Stimulated activated CD8-positive, alpha-beta memory T cell treated with anti-CD3 and anti-CD28 coated beads, Interleukin-4, amount 100 ng/mL, for 1 hour (primary cell): ENCODE measurements at places on chromosomes 2 and 18.

- DNase-seq = no peak
Measured at GRCh38 chr2:187548656-187549055, 5.6 kb downstream of the TFPI start.

GRCh38 chr2:191679818-191680600 lies 2.1 kb downstream of the NABP1 start:
- DNase-seq = no peak

- no peak for DNase-seq
Measured at GRCh38 chr2:67922080-67922785, 140.6 kb downstream of the C1D start.

DNA sequence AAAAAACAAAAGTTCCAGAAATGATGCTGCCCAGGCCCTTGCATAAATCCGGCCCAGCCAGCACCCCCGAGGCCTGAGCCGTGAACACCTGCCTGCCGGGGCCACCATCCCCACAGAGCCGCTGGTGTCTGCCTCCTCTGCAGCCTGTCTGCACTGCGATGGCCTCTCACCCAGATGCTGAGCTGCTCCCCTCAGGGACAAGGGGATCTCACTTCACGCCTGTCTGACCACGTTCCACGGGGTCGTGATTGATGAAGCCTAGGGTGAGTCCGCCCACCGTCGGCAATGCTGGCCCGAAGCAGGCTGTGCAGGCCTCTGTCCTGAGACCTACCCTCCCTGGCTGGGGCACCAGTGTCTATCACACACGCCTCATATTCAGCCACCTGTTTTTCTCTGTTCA lies 444.2 kb downstream of the EIPR1 start:
- DNase-seq = no peak

DNA sequence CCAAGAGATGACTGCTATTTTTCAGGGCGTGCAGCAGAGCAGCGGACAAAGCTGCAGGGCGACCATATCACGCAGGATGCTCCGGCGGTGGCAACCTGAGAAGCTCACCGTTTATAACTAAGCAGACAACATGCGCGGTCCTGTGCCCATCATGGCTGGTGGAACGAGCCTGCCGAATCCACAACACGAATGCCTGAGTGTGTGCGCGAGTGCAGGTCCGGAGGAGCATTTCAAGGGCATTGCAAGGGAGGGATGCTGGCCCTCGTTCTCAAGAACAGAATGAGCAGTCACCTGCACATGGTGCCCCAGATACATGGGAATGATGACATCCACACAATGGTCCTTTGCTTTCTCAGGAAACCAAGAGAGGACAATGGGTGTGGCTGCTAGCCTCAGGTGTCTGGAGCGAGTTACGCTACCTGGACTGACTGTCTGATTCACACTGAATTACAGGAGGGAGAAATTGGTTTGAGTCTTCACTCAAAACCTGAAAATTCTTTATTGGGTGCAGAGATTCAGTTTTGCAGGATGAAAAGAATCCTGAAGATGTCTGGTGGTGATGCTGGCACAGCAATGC lies 39.8 kb downstream of the TBC1D8 start:
- DNase-seq = no peak

- DNase-seq = no peak
Measured at GRCh38 chr18:907115-907884, 2.6 kb downstream of the ADCYAP1 start.

GRCh38 chr2:95384854-95385569 lies 17.5 kb upstream of the FAHD2A start:
- DNase-seq = no peak

DNA sequence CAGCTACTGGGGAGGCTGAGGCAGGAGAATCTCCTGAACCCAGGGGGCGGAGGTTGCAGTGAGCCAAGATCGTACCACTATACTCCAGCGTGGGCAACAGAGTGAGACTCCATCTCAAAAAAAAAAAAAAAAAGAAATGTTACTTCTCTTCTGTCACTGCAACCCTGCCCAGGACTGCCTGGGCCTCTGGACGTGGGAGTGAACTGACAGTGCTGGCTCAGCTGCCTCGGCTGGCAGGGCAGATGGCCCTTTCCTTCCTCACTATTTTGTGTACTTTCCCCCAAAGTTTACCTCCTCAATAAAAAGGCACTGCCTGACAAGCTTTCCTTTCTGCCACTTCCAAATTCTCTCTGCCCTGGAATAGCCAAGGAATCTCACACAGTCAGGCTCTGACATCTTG lies 12.5 kb upstream of the GPR155 start:
- no peak for DNase-seq

DNA sequence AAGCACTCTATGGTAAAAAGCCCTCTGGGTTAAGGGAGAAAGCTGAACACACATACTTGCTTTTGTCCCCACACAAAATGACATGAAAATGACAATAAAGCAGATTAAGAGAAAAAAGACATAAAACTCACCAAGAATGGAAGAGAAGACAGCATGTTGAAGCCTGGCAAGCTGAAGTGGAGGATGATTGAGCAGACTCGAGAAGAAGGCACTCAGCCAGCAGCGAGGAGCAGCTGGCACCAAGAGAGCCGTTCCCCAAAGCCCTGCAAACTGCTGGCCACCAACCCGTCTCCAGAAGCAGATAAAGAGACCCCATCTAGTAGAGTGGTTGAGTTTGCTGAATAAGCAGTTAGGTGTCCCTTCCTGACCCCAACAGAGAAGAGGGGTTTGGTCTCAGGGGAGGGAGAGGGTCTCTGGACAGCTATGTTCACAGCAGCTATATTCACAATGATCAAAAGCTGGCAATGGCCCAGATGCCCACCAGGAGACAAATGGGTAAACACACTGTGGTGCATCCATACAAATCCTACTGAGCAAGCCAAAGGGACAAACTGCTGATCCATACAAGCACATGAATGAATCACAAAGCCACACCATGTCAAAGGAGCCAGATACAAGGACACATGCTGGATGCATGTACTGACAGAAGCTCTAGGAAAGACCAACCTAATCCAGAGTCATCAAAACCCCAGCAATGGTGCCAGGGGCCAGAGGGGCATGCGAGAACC lies 36.9 kb downstream of the FAM168B start:
- DNase-seq = no peak

- no peak for DNase-seq
Measured at GRCh38 chr2:143070704-143071103, 58.5 kb upstream of the ARHGAP15 start.

DNA sequence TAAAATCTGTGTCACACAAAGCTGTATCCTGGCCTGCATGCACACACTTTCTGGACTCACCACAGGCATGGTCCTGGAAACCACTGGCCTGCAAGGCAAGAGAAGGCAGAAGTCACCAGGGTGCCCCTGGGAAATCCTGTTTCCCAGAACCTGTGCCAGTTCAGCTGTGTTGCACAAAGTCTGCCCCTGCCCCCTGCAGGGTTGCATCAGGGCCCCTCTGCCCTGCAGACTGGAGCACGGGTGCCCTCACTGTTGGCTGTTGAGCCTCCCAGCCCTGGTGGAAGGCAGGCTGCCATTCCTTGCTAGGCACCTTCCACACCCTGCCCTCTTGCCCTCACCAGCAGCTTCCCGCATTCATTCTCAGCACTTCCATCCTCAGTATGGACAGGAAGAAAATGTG lies 18.0 kb upstream of the TUBB6 start:
- no peak for DNase-seq

- DNase-seq = no peak
Measured at GRCh38 chr2:216296856-216297255, 75.4 kb downstream of the MARCHF4 start.

- no peak for DNase-seq
Measured at GRCh38 chr18:58266291-58266690, 222.3 kb downstream of the NEDD4L start.

DNA sequence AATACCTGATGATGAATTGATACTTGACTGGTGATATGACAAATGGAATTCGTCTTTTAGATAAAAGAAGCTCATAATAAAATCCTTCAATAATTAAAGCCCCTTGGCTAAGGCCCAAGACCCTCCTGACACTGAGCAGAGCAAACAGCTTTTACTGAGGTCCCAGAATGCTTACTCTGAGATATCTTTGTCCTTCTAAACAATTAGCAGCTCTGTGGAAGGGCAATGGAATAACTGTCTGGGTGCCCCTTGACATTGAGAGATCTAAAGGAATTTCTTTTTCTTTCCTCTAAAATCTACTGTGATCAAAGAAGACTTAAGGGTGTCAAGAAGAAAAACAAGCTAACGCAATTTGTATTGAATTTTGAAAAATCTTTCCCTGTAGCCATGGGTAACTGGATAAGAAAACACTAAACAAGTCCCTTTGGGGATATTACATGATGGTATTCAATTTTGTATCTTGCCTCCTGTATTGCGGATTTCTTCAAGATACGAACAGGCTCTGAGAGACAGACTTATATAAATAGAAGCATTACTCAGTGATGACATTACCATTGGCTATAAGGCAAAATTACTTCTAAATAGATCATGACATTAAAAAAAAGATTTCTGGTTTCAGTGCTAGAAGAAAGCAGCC lies 128.8 kb downstream of the MREG start:
- DNase-seq = no peak

GRCh38 chr2:171669121-171669520 lies 18.1 kb upstream of the DYNC1I2 start:
- no peak for DNase-seq

DNA sequence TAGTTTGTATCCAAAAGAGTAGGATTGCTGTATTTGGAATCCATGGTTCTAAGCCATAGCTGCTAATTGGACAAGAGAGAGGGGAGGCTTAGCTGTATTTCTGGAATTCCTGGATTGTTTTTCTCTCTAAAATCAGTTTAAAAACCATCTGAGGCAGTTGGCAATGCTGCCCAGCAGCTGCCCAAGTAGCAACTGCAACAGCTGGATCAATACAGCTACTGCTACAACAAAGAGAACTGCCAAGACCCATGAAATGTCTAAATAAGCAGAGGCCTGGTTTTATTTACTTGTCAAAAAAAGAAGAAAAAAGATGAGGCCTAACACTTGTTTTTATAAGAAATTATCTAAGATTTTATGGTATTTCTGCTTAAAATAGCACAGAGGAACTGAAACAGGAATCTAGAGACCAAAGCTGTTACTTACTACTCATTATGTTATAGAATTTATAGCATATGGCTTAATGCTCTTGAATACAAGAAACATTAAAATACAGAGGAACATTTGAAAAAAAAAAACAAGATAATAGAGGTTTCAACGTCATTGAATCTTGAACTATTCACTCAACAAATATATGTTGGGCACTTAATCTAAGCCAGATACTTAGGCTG lies 39.1 kb downstream of the TMEFF2 start:
- no peak for DNase-seq

DNA sequence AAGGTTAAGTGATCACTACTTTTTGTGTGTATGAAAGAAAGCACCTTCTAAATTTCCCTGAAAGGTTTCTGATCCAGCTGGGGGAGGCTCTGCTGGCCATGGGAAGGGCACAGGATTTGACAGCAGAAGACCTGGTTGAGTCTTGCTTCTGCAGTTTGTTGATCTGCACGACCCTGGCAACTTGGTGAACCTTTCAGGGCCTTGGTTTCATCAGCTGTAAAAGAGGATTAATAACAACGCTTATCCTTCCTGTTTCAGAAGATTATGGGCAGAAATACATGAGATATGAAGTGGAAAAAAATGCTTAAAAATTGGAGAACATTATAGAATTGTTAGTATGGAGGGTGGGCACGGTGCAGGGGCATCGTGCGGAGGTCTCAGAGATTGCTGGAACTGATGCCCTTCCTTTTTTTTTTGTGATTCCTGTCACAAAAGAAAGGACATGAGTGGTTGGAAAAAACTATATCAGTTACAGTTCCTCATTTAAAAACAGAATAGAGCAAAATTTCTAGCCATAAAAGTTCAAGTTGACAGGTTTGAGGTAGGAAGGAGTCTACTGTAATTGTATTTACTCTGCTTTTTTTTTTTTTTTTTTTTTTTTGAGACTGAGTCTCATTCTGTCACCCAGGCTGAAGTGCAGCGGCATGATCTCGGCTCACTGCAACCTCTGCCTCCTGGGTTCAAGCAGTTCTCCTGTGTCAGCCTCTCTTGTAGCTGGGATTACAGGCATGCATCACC lies 47.4 kb downstream of the MFSD6 start:
- no peak for DNase-seq

GRCh38 chr2:72803151-72803550 lies 22.7 kb downstream of the EXOC6B start:
- no peak for DNase-seq

- DNase-seq = no peak
Measured at GRCh38 chr18:63339920-63340484, 20.4 kb upstream of the BCL2 start.

- no peak for DNase-seq
Measured at GRCh38 chr2:135103843-135104242, 51.8 kb downstream of the RAB3GAP1 start.

GRCh38 chr2:176098366-176099158 lies 1.0 kb upstream of the HOXD12 start:
- DNase-seq = no peak

DNA sequence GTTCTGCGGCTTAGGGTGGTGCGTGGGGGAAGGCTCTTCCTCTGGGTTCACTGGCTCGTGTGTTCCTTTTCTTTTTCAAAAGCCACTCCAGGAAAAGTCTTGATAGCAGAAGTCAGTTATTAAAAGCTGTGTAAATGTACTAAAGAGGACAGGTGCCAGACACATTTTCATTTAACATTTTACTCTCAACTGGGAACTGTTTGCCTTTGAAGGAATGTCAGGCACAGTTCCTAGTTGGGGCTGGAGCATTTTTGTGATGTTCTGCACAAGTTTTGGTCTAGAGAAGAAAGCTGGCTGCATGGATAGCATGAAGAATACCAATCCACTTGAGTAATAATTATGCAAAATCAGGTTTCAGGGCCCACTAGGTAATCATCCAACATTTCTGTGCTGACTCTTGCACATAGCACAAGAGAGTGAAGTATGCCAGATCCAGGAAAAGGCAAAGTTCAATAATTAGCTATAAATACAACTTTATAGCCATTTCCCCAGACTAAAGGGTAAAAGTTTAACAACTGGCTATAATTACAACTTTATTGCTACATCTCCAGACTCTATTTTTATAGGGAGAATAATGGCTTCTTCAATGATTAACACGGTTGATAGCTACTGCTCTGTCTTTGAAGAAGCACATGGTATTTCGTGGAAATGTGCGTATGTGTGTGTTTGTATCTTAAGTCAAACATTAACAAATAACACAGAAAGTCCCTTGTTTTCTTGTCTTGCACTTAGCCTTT lies 16.2 kb downstream of the SCYGR8 start:
- no peak for DNase-seq

- no peak for DNase-seq
Measured at GRCh38 chr18:3450799-3451182, 819 bp downstream of the TGIF1 start.

- DNase-seq = no peak
Measured at GRCh38 chr2:126749537-126749936, 93.6 kb downstream of the GYPC start.

DNA sequence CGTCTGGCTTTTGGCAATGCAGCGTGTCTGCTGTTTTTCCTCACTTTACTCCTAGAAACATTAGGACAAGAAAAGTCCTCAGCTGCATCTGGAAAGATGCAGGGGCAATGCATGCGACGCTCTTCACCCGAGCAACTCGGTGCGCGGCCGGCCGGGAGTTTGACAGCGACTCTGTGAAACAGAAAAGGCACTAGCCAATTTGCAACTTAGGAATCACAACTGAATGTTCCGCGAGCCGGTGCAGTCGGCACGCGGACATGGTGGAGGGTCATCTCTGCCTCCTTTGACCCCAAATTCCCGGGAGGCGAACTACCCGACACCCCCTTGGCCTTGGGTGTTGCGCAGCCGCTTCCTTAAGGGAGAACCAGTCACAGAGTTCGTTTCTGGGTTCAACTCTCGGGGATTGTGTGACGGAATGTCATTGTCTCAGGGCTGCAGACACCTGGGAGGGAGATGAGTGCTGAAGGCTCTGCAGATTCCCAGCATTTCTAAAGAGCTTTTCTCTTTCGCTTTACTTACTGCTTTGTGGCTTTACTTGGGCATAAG lies 9.8 kb downstream of the NR4A2 start:
- no peak for DNase-seq
